ENCODE measurements at places on chromosomes 1 and 21.

GRCh38 chr1:38073534-38074301, 27.1 kb upstream of the POU3F1 start:
- no peak for DNase-seq

DNA sequence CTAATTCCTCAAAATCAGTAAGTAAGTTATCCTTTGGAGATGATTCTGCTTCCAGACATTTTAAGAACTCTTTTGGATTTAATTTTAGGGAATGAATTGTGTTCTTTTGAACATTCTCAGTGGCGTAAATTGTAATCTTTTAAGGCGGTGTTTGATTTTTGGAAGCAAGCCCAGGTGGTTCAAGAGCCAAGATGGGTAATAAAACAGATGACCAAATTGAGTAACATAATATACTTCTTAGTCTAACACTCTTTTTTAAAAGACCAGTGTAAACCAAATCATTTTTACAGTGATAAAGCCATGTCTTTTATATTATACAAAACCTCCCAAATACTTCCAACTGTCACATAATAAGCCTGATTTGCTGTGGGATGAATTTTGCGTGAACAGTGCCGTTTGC, 133.8 kb downstream of the LRRC40 start:
- DNase-seq, result peak; percentile 37

DNA sequence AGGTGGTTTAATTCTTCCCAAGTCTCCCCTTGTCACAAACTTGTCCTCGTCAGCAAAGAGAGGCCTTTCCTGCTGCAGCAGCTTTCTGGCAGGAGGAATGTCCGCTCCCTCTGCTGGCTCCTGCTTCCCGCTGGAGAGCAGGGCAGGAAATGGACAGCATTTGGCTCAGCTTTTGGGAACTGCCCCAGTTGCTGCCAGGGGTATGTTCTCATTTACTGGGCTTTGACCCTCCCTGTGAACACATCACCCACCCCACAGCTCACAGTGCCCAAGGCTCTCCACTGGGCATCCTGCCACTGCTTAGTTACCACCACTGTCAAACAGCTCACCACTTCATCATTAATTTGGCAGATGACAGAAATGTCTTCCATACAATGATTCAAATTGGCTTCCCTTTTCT, 75.4 kb downstream of the MRPL37 start:
- no peak for DNase-seq

- DNase-seq, result no peak
Observed at GRCh38 chr1:30226648-30227047, 496.7 kb downstream of the MATN1 start.

GRCh38 chr1:181327796-181328195, 155.5 kb upstream of the CACNA1E start:
- DNase-seq, result no peak

DNA sequence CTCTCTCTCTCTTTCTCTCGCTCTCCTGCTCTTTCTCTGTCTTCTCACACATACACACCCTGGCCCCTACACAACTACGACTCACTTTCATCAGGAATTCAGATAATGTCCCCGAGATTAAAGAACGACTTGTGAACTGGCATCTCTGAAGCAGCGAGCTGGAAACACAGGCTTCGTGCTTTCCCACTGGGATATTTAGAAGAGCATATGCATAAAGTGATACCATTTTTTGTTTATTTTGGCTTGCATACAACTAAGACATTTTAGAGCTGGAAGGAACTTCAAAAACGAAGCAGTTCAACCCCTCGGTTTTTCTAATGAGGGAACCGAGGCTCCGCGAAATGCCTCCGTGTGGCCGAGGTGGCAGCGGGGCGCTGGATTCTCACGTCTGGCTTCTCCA, 88.6 kb downstream of the ZBTB18 start:
- DNase-seq, result no peak

DNA sequence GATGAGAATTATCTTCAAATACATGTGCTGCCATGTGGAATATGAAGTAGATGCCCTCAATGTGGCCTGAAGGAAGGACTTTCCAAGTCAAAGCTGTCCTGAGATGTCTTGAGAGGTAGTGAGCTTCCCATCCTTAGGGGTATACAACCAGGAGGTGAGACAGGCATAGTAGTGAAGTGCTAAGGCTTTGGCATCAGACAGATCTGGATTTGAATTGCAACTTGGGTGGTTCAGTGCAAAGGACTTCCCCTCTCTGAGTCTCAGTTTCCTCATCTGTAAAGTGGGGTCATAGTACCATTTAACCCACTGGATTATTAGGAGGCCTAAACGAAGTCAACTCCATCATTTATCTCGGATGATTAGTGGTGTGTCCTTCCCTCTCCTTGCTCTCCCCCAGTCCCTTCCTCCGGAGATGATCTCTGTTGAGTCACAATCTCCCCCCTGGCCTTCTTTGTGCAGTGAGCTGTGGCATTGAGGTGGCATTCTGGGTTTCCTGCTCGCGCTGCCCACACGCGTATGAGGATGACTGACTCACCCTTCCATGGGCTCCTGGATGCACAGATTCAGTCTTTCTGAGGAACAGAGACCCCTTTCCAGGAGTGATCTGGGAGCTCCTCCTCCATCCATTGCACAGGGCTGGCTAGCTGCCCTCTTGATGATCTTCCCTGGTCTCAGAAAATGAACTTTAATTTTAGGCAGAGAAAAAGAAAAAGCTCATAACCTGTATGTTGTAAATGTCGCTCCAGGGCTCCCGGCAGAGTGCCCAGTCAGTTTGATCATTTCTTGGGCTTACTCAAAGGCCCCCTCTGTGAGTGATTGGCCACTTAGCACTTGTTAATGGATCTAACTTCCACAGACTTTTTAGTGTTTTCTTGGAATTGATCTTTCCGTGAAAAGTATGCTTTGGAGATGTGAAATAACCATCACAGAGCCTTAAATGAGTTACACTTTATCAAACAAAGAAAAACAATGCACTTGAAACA, 354.6 kb downstream of the PTPRU start:
- no peak for DNase-seq

- no peak for DNase-seq
Observed at GRCh38 chr1:225981714-225982113, 17.4 kb downstream of the SDE2 start.

GRCh38 chr21:42626171-42626570, 27.2 kb upstream of the PDE9A start:
- no peak for DNase-seq

GRCh38 chr21:44867999-44868700, 5.3 kb downstream of the PTTG1IP start:
- DNase-seq, result no peak

- DNase-seq, result no peak
Observed at GRCh38 chr1:66774438-66774837, 22.2 kb downstream of the DYNLT5 start.

DNA sequence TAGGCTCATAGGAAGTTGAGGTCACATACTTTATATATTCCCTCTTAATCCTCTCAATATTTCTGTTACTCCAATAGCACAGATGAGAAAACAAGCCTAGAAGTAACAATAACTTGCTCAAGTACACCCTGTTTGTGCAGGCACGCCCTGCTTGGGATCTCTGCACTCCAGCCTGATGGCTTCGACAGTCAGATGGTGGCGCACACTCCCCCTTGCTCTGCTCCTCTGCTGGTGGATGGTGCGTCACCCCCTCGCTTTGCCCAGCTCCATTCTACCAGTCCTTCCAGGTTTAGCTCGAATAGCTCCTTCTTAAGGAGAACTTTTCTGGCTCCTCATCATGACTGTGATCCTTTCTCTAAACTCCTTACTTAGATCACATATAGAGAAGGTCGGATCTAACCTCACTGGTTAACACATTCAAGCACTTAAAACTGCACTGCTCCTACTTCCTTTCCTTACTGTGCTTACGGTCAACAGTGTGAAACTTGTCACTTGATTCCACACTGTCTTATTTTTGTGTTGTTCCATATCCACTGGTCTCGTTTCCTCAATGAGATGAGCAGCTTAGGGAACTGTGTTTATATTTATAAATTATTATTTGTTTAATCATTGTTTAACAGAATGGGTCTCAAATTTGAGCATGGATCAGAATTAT, 3.0 kb downstream of the TSPAN2 start:
- DNase-seq, result no peak

DNA sequence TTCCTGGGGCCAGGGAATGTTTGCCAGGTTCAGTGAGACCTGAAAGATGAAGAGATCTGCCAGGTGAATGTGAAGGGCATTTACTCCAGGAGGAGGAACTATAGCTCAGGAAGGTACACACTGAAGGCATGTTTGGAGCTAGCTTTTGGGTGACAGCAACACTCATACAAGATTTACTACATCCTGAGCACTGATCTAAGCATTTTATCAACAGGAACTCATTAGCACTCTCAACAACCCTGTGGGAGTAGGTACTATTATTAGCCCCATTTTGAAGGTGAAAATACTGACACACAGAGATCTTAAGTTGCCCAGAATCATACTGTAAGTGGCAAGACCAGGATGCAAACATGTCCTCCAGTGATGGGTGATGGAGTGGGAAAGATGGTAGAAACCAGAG, 6.7 kb downstream of the GADD45A start:
- DNase-seq, result no peak

Measured in NCI-H2081 (cell line).